Heart left ventricle (tissue), 16 donors: ENCODE measurements at places on chromosomes 1 and 21. TPM values are rescaled to one million over a fixed set of nuclear protein-coding genes. Genes with fewer than 3 reads are reported as not detected.
A peak's percentile ranks its signal among the peaks of the same experiment; 100 is the strongest.

GRCh38 chr1:220690140-220691052, at the start of gene C1orf115:
Gene C1orf115 (plus strand): TSS chr1:220690363. CDS start chr1:220690403, 40 bp downstream.
- peak; percentile 89 for DNase-seq

DNA sequence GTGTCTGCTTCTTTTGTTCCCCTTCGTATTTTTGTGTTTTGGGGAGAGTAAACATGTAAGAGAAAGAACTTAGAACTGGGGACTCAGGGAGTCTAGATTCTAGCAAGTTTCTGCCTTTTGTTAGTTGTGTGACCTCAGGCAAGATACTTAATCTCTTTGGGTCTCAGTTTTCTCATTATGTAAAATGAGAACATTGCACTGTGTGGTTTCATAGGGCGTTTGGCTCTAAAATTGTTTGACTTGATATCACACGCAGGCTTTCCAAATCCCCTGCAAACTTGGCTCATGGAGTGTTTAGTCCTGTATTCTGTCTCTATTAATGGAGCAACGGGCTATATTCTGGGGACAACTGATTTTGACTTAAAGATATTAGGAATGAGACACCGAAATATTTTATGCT, 57.7 kb downstream of the NTNG1 start:
- no peak for DNase-seq

The CHIA gene
- total RNA-seq, result 0.61 TPM

DNA sequence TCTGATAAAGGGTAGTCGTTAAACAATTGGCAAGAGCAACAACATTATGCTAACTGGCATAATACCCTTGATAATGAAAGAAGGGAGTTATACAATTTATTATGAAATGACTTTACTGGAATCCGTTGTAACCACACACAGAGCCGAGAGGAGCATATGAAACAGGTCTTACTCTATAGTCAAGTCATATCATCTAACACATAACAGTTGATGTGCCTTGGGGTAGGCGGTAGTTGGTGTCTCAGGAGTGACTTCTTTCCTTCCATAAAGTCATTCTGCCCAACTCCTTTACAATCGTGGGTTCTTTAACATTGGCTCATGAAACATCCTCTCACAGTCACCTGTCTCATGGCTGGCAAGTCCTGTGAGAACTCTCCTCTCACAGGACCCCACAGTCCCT, 225.2 kb downstream of the LTN1 start:
- DNase-seq, result no peak

The DAB1 gene
- 4.6 TPM for total RNA-seq

DNA sequence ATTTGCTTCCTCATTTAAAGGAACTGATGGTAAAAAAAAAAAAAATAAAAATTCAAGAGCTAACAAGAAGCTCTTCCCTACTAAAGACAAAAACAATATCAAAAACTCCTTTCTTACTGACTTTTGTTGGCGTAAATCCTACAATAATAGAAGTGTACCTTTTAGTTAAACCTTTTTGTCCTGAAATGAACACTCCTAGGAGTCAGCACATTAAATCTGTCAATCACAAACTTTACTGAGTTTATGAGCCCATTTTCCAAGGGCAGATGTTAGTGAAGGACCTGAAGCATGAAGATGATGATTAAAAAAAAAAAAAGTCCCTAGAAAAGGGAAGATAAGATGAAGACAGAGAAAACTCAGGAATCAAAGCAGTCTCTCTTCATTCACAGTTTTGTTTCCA, 22.6 kb upstream of the DDX59 start:
- DNase-seq, result no peak

GRCh38 chr21:45169001-45169400, 94.6 kb downstream of the ADARB1 start:
- DNase-seq, result no peak

- DNase-seq, result no peak
Measured at GRCh38 chr1:34927316-34927715, 2.1 kb downstream of the DLGAP3 start.

The DCST1 gene
- total RNA-seq, result not detected

DNA sequence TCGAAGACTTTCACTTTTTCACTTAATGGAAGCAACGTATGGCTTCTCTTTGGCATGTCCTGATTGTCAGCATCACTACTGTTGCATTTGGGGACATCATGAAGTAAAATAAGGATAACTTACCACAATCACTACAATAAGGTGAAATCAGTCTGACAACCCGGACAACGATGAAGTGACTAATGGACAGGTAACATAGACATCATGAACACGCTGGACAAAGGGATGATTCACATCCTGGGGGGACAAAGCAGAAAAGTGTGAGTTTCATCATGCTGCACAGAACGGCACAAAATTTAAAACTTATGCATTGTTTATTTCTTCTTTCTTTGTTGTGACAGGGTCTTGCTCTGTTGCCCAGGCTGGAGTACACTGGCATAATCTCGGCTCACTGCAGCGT, 53.9 kb downstream of the FH start:
- DNase-seq, result no peak
